ENCODE measurements at places on chromosomes 7 and 10.

DNA sequence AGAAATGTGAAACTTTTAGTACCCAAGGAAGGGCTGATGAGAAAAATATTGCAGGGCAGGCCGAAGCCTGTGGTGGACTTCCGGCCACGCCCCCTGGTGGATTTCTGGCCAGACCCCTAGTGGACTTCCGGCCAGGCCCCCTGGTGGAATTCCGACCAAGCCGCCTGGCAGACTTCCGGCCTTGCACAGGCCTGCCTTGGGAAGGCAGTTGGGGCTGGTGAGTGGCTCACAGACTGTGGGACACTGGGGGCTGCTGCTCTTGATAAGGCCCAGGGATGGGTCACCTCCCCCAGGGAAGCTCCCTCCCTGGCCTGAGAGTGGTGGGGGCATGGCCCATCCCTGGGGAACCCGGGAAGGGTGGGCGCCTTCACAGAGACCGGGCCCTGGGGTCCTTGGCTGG, 116.4 kb upstream of the MKI67 start:
- no peak for DNase-seq

DNA sequence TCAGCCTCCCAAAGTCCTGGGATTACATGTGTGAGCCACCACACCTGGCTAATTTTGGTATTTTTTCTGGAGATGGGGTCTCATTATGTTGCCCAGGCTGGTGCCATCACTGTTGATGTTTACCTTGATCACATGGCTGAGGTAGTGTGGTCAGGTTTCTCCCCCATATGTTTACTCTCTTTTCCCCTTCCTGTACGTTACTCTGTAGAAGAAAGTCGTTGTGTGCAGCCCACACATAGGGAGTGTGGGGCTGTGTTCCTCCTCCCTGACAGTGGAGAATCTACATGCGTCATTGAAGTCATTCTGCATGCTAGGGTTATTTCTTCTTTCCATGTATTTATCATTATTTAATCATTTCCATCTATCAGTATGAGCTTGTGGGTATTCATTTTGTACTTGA, 16.3 kb upstream of the ORAI2 start:
- DNase-seq = no peak

- no peak for DNase-seq
These were observed 8.9 kb upstream of the LYZL1 start for GRCh38 chr10:29279779-29280487.

DNA sequence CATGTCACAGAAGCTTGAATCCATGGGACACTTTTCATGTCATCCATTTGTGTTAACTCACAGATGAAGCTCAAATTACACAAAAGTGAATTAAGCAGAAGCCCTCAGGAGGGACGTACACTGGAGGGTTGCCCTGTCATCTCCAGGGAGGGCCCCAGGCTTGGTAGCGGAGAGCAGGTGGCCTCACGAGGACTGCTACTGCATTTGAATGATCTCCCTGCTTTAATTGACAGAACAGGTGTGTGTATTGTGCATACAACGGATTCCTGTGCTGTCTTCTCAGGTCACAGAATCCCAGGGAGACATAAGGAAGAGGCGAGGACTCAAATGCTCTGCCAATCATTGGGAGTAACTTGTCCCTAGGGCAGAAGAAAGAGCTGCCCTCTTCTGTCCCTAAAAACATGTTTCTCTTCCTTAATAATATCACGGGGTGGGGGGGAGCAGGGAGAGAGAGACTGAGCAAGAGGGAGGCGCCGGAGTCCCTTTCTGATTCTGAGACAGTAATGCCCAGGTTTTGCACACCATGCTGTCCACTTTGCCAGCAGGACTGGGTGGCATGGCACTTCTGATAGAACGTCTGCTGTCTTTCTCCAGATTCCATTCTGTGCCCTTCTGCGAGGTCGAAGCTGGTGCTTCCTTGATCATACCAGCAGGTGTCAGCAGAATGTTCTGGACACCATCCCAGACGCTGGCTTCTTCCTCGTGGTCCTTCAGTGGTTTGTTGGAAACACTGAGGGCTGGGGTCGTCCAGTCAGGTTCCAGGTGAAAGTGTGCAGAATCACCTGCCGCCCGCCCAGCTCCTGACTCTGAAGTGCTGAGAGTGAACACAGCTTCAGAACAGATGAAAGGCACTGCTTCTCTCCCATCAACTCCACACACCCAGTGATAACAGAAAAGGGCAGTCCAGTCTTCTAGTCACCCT, 26.2 kb upstream of the RASGEF1A start:
- DNase-seq = peak; percentile 68

- no peak for DNase-seq
These were observed 4.3 kb upstream of the ADD3 start for GRCh38 chr10:110003524-110003885.

GRCh38 chr10:37344413-37344812, 219.0 kb downstream of the ANKRD30A start:
- DNase-seq = no peak

- no peak for DNase-seq
These were observed 43.6 kb downstream of the ANKRD61 start for GRCh38 chr7:6074612-6075380.

- DNase-seq = no peak
These were observed 7.4 kb upstream of the FAS start for GRCh38 chr10:88983206-88983605.

DNA sequence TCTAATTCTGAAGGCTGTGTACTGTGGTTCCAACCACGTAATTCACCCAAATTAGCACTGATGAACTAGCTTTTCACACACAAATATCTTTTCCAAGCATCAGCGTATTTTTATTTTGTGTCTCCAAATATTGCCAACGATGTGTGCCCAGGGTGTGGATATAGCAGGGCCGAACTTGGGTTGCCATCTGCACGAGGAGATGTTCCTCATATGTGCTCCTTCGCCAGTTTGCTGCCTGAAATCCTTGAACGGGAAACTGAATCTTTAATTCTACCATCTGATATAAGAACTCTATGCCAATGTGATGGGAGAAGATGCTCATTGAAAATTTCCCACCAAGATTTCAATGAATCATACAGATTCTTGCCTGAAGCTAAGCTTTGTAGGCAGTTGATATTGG, 121.5 kb upstream of the ZNF438 start:
- DNase-seq = no peak

GRCh38 chr7:16423761-16424160, 2.4 kb upstream of the CRPPA start:
- no peak for DNase-seq

- DNase-seq = no peak
These were observed 17.7 kb downstream of the WDR91 start for GRCh38 chr7:135193615-135194081.

- no peak for DNase-seq
These were observed 5.5 kb upstream of the MDFIC start for GRCh38 chr7:114916261-114916892.

- no peak for DNase-seq
These were observed 10.7 kb downstream of the NCOA4 start for GRCh38 chr10:46019569-46020343.
